ENCODE measurements at places on chromosomes 6 and 20. TPM values are rescaled to one million over a fixed set of nuclear protein-coding genes. Genes with fewer than 3 reads are reported as not detected.

DNA sequence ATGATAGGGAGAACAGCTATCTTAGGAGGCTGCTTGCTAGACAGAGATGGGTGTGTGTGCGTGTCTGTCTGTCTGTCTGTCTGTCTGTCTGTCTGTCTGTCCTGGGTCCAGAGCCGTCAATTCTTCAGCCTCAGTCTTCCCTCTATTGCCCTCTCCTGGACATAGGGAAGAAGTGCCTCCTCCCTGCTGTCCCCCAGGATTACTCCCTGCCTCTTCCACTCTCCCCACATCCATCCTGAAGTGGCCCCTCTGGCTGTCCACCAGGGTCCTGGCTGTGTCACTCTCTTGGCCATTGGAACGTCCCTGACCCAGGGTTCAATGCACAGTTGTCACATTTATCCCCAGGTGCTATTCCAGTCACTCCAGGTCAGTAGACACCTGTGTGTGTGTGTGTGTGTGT, 10.2 kb downstream of the TREML2 start:
- DNase-seq, result no peak

DNA sequence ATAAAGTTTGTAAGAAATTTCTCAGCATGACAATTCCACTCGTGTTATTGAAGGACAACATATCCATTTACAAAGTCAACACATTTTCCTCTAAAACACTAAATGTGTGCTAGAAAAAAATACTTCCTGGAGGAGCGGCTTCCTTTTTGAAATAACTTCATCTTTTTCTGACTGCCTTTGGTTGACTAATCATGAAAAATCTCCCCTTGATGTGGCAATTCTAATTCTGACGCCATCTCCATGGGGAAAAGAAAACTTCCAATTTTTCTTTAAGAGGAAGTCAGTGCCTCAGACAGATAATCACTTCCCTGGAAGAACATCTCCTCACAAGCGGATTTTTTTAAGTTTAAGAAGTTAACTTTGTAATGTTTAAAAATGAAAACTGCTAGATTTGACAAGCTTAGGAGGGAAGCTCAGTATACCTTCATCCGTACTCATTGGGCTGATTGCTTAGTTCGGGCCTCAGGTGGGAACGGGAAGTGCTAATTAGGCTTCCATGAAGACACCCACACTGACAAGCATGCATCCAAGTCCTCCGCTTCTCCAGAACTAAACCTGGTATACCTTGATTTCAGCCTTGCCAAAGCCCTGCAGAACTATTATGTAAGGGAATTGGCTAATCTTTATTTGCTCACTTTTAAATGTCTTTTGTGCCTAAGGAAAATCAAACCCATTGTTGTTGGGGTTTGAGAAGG, 35.1 kb upstream of the DUSP22 start:
- DNase-seq, result no peak

GRCh38 chr6:33824461-33825154, 20.8 kb upstream of the MLN start:
- DNase-seq, result peak; percentile 82

The SMLR1 gene
- not detected for total RNA-seq

DNA sequence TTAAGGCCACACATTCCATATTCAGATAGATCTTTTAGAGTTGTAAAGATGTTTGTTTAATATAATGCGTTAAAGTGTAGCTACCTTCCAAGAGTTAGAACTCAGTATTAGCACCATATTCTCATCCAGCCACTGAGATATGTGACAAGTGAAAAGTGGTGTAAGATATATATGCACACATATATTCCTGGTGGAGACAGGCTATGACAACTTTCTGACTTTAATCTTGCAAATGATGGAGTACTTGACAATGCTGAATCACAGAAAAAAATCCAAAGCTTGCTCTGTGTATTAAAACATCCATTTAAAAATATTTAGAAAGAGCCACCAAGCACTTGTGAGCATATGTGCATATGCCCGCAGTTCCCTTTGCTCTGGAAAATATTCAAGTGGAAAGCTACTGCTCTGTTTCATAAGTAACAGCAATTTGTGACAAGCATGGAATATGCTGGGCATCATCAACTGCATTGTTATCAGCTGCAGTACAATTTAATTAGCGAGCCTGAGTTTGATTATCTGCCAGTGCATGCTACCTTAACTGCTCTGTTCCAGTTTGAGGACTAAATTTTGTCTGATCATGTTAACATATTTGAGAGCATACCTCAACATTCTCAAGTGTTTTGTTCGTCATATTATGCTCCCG, 64.8 kb downstream of the VIP start:
- DNase-seq, result no peak

DNA sequence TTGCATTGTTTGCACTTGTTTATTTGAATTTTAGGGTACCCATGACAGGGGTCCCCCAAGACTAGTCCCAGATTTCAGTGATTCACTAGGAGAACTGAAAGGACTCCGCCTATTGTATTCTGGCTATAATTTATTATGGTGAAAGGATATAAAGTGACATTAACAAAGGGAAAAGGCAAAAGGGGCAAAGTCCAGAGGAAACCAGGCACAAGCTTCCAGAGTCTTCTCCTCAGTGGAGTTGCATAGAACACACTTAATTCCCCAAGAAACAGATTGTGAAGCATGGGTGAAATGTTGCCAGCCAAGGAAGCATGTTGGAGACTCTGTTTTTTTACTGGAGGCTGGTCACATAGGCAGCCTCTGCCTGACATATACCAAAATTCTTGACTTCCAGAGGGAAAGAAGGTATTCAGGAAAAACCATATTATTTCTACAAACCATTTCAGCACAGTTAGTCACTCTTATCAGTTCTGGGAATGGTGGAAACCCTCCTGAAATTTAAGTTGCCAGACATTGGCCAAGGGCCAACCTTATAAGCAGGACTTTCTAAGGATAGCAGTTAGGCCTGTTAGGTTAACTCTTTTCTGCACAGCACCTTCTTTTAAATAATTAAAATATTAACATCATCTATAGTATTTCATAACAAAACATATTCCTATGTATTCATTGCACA, 71.8 kb downstream of the FIG4 start:
- DNase-seq, result no peak

The RIPOR3 gene
- 11.2 TPM for total RNA-seq

DNA sequence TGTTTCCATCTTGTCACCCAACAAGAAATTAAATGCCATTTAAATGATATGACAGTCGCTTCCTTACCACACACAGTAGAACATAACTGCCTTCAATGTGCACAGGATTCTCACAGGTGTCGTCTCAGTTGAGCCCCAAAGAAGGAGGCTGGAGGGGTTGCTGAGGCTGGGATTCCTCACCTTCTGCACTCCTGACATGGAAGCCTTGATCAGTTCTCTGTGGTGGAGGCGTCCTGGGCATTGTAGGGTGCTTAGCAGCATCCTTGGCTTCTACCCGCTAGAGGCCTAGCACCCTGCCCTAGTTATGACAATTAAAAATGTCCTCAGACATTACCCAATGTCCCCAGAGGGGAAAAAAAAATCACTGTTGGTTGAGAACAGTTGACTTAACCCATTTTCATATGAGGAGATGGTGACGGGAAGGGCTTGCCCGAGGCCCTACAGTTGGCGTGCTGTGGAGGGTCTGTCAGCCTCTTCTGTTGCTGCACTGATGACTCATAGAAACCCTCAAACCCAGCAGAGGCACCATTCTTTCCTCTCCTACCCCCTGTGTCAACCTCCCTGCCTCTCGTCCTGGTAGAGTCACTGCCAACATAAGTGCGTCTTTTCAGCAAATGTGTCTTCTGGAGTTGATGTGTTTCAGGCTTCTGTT, 19.3 kb upstream of the ZNF831 start:
- DNase-seq, result no peak

GRCh38 chr6:169362501-169363121, 109.0 kb upstream of the THBS2 start:
- no peak for DNase-seq

DNA sequence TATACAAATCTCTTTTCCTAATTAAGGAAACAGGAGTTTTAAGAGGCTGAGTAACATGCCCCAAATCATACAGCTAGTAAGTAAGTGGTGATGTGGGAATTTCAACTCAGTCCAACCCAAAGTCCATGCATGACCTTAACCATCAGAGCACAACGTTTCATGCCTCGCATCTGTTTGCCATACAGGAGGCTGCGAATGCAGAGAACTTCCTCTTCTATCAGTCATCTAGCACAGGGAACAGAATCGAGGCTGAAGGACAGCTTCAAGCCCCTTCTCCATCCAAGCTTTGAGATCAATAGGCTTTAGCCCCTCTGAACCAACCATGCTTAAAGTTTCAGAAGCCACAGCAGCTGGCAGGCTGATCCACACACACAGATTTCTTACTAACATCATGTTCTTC, 113.2 kb downstream of the MAFB start:
- no peak for DNase-seq

DNA sequence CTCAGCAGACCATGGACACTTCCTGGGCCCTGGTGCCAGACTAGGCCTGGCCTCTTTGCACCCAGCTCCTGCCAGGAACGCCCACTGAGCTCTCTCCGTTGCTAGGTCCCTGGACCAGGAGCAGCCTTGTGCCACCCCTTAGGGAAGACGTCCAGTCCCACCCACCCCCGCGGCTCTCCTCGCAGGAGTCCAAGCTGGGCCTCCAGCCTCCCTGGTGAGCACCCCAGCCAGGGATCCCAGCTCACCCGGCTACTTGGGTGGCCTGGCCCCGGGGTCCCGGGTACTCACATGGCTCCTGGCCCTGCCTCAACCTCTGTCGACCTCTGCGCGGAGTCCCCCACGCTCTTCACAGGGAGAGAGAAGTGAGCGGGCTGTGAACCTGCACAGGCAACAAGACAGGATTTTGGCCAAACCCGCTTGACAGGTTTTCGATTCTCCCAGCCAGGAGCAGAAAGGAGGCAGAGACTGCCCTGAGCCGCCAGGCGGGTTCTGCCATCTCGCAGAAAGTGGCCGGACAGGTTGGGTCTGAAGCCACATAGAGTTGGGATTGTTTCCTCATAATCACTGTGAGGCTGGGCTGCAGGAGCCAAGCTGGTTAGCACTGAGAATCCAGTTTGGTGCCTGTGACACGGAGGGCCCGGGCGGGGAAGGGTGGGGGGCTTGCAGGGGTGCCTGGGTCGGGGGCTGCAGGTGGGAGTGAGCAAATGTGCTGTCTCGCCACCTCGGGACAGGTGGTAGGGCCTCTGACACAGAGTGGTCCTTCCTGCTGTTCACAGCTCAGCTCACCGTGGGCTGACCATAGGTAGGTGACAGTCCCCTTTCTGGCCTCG, at the start of gene RBBP8NL:
TSS of gene RBBP8NL (minus strand) at position 368 of the 830 bp plus-strand sequence. CDS start 7,892 bp downstream, outside the sequence.
- DNase-seq, result no peak

DNA sequence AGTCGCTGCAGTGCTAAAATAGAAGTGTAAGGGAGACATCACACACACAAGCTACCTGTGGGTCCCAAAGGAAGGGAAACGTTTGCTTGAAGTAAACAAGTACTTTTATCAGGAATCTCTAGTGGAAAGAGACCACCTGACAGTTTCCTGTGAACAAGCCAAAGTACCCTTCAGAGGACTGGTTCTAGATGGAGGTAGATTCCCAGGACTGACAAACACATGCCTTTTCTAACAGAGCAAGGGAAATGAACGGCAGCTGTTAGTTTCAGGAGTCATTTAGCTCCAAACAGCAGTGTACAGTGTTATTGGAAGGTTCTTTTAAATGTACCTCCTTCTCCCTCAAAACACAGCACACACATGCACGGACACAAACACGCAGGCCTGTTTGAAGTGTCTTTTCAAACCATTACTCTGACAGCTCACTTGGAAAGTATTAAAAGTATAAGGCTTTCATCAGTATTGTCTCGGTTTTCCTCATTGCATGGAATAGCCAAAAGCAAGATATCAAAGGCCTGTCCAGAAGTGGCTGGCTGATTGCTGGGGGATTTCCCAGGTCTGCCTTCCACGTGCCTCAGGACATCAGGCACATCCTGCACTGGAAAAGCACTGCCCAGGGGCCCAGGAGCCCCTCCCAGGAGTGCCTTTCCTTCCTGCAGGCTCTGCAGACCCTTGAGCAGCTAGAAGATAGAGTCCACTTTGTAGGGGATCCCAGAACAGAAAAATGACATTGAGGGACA, 393.2 kb upstream of the SOX4 start:
- no peak for DNase-seq

The CST1 gene
- not detected for total RNA-seq

Data from posterior vena cava (tissue), 2 donors.